Uterus (tissue), 4 donors: ENCODE measurements at places on chromosomes 6 and 20. TPM values are rescaled to one million over a fixed set of nuclear protein-coding genes. Genes with fewer than 3 reads are reported as not detected.
A peak's percentile ranks its signal among the peaks of the same experiment; 100 is the strongest.

DNA sequence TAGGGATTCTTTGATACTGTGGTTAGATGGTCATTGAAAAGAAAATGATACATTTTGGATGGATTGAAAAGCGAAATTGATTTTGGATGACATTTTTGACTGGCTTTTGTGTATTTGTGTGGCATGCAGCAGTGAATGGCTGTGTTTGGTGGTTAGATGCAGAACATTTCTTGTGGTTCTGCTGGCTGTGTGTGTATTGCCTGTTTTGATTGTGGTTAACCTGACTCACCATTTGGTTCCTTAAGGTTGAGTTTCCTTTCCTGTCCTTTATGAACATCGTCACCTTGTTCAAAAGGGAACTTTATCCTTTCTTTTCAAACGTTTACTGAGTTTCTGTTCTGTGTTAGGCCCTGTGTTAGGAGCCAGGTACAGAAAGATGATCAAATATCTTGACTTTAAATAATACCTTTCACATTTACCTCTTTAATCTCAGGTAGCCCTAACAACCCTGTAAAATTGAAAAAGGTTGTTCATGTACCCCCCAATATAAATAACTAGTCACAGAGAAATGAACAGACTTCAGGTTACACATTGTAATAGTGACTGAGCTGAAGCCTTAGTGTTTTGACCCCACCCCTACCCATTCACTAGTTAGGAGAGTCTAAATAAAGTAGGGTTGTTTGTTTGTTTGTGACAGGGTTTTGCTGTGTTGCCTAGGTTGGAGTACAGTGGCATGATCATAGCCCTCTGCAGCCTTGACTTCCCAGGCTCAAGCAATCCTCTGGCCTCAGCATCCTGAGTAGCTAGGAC is 23.8 kb downstream of the ANKS1A start:
- DNase-seq, result no peak

DNA sequence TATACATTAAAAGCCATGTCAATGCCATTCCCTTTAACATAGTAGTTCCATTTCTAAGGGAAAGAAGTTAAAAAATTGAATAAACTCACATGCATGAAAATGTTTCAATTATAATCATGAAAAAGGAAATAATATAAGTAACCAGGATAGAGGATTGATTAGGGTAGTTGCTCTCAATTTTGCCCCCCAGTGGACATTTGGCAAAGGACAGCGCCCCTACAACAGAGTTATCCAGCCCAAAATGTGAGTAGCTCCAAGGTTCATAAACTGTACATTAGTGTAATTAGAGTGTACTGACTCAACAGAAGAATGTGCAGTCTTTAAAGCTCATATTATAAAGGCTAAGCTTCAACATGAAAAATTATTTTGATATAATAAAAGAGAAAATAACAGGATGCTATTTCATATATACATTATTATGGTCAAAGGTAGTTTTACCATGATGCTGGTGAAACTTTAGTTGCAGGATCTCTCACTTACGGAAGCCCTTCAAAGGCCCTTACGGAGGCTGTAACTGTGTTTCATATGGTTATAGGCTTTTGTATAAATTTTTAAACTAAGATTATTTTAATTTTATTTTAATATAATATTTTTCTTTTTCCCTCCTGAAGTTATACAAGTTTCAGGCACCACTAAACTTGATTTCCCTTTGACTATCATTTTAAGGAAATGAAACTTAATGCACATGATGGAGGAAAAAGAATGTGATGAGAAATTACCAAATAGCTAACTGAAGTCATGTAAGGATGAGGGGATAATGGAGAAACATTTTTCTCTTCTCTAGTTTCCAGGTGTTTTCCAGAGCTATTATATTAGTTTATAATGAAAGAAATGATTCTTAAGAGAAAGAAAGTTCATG is 403.6 kb downstream of the PLCB1 start:
- DNase-seq, result no peak

DNA sequence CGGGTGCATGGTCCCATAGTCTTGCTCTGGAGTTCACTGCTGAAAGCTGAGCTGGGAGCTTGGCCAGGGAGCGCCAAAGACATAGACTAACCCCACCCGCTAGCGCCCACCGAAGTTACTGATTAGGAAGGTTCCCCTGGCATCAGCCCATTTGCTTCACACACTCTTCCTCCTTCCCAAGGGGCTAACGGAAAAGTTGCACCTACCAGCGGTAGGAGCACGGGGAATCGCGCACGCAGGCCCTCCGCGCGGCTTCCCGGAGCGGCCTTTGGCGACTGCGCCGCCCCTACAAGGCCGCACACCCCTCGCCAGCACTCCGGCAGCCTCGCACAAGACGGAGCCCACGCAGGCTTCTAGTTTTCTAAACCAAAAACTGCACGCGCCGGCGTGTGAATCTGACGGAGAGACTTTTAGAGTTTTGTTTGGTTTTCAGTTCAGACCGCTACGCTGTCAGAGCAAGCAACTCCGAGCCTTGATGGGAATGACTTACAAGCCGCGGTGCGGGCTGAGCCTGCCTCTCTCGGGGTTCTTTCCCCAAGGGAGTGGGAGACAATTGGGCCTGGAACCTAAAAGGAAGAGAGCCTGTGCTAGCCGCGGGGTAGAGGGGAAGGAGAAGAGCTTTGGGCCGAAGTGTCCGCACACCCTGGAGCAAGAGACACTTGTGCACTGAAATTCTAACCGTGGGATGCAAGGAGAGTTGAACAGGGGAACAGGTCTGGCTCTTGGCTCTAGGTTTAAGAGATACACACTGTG is 891 bp upstream of the POU3F2 start:
- DNase-seq, result no peak

Gene TBXT
- total RNA-seq, result not detected

Gene RSPO3
- 23.5 TPM for total RNA-seq

DNA sequence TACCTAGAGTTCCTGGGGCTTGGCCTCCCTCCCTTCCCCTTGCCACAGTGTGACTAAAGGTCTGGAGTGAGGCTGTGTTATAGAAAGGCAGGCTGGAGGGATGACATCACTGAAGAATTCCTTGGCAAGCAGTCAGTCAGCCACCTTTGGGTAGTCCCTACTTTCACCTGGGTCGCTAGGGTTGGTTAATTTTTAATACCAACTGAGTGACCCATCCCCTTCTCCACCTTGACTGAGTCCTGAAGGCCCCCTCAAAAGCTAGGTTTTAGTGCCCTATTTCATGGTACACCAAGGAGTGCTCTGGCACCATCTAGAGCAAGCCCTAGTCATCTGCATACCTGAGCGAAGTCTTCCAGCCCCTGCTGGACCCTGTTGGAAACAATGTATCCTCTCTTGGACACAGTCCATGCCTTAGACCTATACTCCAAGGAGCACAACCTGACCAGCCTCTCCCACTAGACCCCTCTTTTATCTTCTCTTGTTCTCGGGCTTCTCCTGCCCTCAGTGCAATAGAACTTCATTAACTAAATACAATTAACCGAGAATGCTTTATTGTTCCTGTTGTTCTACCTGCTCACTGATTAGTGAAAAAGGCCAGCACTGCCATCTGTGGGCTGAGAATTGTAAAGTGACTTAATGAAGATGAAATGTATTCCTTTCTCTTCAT is 44.6 kb downstream of the RIN2 start:
- DNase-seq, result no peak

Gene TNXB
- 194 TPM for total RNA-seq

DNA sequence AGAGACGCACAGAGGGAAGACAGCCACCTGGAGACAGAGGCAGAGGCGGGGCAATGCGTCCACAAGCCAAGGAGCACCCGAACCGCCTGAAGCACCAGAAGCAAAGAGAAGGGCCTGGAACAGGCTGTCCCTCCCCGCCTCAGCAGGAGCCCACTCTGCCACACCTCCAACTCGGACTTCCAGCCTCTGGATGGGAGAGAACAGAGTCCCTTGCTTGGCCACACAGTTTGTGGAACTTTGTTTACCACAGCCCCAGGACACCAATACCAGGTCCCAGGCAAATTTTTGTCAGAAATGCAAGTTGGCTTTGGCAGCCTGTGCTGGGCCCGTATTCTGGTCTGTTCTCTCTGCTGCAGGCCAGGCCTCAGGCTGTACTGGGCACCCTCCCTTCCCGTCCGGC is 87.5 kb upstream of the RPS6KA2 start:
- no peak for DNase-seq

- DNase-seq, result no peak
Measured at GRCh38 chr6:147895272-147895671, 386.8 kb downstream of the SAMD5 start.

- DNase-seq, result no peak
Measured at GRCh38 chr20:58889798-58890517, 37.4 kb downstream of the GNAS start.

Gene BMP6
- total RNA-seq, result 5.6 TPM

DNA sequence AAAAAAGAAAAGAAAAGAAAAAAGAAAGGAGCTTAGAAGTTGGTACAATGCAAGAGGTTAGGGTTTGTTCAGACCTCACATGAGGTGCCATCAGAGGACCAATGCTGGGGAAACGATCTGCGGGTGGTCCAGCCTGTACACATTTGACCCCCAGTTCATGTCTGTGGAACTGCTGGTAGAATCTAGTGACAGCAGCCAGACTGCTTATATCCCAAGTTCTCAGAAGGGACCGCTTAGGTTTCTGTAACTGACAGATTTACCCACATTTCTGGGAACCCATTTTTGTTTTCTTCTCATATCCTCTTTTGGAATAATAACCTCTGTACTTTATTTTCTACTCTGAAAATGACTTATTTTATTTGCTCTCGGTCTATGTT is 4.7 kb downstream of the PPP1R18 start:
- no peak for DNase-seq

DNA sequence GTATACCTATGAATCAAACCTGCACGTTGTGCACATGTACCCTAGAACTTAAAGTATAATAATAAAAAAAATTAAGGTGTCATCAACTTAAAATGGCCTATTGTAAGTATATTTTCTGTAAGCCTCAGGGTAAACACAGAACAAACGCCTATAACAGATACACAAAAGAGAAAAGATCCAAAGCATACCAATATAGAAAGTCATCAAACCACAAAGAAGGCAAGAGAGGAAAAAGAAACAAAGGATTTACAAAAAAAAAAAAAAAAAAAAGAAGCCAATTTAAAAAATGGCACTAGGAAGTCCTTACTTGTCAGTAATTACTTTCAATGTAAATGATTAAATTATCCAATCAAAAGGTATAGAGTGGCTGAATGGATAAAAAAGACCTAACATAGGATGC is 24.6 kb upstream of the ASF1A start:
- DNase-seq, result no peak

Gene CST7
- 0.97 TPM for total RNA-seq

DNA sequence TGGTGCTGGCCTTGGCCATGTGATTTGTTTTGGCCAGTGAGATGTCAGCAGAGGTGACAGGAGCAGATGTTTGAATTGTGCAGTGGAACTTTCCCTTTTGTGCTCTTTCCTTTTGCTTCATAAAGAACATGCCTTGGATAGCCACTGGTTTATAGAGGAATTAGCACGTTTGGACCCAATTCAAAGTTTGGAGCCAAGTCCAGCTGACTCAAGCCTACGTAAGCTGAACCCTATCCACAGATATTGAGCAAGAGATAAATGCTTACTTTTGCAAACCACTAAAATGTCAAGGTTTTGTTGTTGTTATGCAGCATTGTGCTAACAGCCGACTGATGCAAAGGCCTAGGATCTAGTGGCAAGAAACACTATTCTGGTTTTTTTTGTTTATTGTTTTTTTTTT is 230.9 kb upstream of the CITED2 start:
- peak; percentile 44 for DNase-seq

- DNase-seq, result no peak
Measured at GRCh38 chr6:115706981-115707380, 353.7 kb downstream of the FRK start.

Gene TAGAP
- total RNA-seq, result 4.1 TPM

Gene FAM83C
- not detected for total RNA-seq

DNA sequence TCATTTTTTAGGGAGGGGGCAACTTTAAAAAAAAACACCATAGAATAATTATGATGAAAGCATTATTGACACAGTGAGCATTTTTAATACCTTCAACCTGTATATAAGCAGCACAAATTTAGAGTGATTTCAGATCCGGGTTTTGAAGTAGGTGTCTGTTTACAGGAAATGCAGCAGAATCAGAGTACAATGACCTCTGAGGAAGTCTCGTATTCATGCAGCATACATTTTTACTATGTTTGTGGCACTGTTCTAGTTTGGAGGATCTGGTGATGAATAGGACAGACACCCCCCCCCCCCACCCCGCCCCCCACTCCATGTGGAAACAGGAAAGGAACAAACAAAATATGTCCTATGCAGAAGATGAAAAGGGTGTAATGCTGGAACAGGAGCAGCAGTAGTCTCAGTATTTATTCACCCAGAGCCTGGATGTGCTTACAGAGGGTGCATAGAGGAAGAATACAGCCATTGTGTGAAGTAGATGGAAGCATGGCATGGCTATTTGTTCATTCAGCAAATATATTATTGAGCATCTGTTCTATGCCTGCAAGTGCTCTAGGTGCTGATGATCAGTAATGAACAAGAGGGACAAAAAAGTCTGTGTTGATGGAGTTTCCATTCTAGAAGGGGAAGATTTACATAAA is 19.7 kb downstream of the VAPB start:
- no peak for DNase-seq

- no peak for DNase-seq
Measured at GRCh38 chr20:23917024-23917725, 37.6 kb upstream of the CST5 start.

Gene ZSCAN31
- total RNA-seq, result 33.9 TPM

DNA sequence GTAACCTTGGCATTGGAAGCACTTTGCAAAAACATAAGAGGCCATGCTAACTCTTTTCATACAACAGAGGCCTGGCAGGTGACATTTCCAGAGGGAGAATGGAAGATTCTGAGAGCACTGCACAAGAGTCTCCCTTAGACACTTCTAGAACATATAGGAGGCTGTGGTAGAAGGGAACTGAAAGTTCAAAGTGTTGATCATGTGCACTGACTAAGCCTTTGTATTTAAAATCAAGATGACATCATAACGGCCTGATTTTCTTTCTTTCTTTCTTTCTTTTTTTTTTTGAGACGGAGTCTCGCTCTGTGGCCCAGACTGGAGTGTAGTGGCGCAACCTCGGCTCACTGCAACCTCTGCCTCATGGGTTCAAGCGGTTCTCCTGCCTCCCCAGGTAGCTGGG is 26.8 kb upstream of the DNAAF9 start:
- DNase-seq, result no peak

Gene SLPI
- 11.0 TPM for total RNA-seq

Gene TINAG
- not detected for total RNA-seq

Gene PRDM13
- not detected for total RNA-seq

DNA sequence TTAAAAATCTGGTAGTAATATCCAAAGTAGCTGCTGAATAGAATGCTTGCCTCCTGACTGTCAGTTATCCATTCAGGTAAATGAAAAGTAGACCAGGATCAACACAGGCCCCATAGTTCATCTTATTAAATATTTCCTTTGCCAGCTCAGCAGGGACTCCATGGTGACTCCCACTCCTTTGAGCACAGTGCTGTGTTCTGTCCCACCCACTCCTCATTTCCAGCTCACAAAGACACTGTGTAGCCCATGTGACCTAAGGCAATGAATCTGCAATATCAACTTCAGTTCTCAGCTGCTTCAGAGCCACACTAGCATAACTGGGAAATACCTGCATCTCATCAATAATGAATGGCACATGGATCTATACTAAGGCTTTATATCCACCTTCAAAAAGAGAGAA is 189.5 kb upstream of the MANEA start:
- DNase-seq, result no peak

Gene RSPH4A
- 2.8 TPM for total RNA-seq
